ENCODE measurements at places on chromosomes 1 and 21.

DNA sequence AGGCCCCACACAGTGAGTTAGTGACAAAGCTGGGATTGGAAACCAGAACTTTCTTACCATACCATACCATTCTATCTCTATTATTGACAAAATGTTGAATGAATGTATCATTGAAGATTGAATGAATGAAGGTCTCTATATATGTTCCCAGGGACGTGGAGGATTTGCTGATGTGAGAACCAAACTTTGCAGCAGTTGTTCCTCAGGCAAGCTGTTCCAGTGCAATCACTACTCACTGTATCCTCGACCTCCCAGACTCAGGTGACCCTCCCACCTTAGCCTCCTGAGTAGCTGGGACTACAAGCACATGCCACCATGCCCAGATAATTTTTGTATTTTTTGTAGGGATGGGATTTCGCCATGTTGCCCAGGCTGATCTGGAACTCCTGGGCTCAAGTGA, 11.6 kb upstream of the LIN28A start:
- no peak for DNase-seq

DNA sequence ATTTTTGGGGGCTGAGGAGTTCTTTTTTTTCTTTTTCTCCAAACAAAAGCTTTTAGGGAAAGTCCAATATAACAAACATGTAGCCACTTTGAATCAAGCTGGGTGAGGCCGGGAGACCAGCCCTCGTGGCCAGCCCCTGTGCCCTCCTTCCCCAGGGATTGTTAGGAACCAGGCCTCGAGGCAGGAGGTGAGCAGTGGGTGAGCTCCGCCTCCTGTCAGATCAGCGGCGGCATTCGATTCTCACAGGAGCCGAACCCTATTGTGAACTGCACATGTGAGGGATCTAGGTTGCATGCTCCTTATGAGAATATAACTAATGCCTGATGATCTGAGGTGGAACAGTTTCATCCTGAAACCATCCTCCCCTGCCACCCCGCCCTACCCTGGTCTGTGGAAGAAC, 41.8 kb upstream of the TTC22 start:
- no peak for DNase-seq

GRCh38 chr1:77412820-77413530, 131.2 kb downstream of the AK5 start:
- DNase-seq, result no peak

DNA sequence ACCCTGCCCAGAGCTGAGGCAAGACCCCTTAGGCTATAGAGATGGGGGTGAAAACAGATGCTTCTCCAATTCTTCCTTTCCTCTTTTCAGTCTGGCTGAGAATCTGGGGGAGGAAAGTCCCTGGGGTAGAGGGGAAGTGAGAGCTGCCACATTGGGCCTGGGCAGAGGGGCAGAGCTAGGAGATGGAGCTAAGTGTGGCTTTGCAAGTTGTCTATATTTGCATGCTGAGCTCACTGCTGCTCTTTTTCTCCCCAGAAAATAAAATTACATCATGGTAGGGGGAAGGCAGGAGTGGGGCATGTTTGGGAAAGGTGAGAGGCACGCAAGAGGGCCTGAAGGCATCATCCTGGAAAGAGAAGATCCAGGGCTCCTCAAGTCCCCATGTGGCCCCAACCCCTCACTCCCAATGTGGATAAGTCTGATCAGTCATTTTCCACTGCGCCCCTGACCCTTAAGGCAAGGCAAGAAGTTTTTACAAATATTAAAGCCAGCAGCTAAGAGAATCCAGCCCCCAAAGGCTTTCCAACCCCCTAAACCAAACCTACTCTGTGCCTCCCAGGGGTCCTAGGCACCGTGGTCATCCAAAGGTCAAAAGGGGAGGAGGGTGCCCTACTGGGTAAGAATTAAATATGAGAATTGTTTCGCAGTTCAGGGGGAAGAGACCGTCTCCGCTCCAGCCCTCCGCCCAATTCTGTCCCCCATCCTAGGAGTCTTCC, 500 bp upstream of the PEA15 start:
- DNase-seq, result peak; percentile 2

GRCh38 chr1:36352910-36353878, 29.7 kb upstream of the EVA1B start:
- no peak for DNase-seq
